ENCODE measurements at places on chromosomes 1 and 21.
A peak's percentile ranks its signal among the peaks of the same experiment; 100 is the strongest.

DNA sequence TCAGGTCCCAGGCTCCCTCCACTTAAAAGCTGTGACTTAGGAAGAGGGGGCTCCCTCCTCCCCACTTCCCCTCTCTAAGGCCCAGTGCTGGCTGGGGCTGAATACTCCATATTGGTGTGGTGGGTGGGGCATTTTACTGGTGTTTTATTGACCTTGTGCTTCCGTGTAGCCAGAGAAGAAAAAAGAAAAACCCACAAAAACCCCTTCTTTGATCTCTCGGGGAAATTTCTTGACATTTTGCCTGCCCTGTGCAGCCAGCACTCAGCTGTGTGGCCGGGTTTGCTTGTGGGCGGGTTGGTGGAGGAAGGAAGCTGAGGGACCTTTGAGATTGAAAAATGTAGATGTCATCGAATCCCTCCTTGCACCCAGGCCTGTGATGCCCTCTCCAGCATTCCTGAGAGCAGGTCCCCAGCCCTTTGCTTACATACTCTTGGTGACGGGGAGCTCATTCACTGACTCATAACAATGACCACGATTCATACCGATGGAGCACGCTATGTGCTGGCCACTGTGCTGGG lies 24.8 kb downstream of the TNFRSF8 start:
- DNase-seq = no peak

DNA sequence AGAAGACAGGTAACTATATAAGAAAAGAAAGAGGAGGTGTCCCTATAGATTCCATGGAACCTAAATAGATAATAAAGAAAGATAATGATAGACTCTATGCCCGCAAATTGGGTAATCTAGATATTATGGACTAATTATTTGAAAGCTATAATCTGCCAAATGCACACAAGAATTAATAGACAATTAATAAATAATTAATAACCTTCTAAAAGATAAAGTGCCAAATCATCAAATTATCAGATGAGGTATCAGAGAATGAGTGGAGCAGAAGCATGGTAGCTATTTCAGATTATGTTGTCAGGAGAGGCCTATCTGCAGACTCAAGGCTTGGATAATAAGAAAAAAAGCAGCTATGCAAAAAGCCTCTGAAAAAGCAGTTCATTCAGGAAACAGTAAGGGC lies 1120.8 kb downstream of the PLA2G4A start:
- DNase-seq = no peak

DNA sequence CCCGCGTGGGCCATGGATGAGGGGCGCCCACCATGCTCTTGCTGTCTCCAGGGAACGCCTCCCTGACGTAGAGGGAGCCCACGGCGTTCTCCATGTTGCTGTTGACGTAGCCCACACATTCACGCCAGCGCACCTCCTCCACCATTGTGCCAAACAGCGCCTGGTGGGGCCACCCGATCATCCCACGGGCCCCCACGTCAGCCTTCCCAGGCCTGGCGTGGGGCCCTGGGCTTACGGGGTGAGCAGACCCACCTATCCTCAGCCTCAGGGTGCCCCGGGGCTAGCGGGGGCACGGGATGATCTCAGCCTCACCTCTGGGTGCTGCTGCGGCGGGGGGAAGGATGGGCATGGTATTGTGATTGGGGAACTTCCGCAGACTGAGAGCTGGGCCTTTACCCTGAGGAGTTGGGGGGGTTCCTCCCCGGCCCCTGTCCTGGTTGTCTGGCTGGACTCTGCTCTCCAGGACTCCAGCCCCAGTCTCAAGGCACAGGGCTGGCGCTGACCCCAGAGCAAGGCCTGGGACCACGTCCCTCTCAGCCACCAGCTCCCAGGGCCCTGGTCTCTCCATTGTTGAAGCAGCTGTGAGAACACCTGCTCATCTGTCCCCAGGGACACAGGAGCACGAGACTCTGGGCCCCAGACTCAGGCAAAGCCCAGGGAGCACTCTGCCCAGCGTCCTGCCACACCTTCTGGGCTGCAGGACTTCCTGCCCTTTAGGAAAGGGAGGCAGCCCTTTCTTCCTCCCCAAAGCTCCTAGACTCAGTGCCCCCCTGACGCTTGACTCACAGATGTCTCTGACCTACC lies 10.2 kb downstream of the PRXL2B start:
- DNase-seq = no peak

GRCh38 chr1:109193653-109194590 lies 19.8 kb upstream of the SARS1 start:
- peak; percentile 52 for DNase-seq

- DNase-seq = no peak
These were observed 271.3 kb downstream of the NPHP4 start for GRCh38 chr1:5720936-5721335.

All from stimulated activated CD4-positive, alpha-beta T cell treated with anti-CD3 and anti-CD28 coated beads, Interleukin-12 subunit alpha, Interleukin-12 subunit beta, amount 100 ng/mL, for 48 hours (primary cell).